Central memory CD8-positive, alpha-beta T cell (primary cell): ENCODE measurements at places on chromosomes 12 and 14.

DNA sequence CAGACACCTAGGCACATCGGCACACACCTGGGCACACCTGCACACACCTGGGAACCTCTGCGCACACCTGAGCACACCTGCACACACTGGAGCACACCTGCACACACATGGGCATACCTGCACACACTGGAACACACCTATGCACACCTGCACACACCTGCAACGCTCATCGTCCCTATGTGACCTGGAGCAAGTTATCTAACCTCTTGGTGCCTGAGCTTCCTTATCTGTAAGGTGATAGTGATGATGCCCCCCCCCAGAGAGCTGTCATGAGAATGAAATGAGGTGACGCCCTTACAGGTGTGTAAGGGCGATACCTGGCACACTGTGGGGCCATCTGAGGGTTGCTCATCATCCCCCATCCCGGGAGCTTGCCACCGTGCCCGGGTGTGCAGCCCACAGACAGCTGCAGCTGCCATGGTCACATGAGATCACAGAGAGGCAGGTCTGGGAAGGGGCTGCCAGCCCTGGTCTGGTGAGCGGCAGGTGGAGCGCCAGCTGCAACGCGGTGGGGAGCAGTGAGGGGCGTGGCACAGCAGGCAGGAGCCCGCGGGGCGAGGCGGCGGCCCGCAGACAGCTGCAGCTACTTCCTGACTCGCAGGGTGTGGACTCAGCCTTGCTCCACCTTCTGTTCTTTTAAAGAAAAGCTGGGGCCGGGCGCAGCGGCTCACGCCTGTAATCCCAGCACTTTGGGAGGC lies 59.9 kb upstream of the FBRSL1 start:
- DNase-seq: peak; percentile 31

DNA sequence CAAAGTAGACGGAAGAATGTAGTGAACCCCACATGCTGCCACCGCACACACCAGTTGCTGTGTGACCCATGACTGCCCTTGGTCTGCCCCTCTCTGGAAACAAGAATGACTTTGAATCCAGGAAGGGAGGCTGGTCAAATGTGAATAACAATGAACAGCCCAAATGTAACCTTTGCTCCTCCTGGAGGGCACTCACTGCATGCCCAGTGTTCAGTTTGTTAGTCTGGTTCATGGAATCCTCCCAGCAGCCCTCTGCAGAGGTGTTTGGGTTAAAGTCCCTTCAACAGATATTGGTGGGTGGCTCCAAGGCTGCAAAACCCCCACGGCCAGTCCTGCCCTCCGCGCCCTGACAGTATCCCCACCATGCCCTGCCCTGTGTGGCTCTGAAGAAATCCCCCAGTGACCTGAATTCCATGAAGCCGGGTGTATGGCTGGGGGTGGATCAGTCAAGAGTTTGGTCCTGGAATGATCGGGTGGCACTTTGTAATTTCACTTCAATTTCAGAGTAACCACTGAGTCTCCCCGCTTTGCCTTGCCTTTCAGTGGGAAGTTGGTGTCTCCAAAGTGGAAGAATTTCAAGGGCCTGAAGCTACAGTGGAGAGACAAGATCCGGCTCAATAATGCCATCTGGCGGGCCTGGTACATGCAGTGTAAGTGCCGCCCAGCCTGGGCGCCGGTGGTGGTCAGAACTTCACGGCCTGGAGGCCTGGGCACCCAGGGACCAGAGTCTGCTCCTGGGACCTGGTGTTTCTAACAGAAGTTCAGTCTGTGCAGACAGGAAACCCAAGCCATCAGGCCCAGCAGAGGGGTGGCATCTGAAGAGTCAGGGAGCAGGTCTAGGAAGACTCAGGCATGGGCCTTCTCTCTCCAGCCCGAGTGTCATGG lies 47.1 kb downstream of the IL31 start:
- DNase-seq: no peak

DNA sequence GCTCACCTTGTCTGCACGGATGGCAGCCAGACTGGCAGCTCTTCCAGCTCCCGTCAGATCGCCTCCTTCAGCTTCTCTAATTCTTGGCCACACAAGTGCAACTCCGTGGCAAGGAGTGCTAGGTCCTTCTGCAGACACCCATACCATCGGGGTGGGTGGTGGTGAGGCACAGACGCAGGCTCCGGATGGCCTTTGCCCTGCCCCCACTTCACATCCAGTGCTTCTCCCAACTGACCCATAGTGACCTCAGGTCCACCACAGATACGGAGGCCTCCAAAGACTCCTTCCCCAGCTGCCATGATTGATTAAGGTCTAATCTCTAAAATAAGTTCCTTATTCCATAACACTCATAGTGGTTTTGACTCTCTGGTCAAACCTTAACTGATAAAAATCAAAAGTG lies 19.9 kb upstream of the CD27 start:
- no peak for DNase-seq

DNA sequence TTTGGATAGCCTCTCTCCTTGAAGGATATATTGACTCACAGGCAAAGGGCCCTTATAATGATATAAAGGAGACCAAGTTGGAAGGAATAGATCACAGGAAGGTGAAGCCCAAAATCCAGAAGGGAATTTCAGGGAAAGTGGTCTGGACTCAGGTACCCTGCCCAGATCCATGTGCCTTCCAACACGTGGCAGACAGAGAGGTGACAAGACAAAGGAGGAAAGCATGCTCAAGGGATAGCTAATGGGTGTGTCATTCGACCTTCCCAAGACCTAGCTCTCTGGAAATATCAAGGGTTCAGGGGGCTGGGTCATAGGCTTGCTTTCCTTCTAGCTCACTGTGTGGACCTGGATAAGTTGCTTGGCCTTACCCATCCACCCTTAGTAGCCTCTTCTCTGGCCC lies 214.3 kb downstream of the ZFP36L1 start:
- no peak for DNase-seq

- DNase-seq: no peak
Measured at GRCh38 chr12:5396541-5396940, 35.4 kb upstream of the NTF3 start.

DNA sequence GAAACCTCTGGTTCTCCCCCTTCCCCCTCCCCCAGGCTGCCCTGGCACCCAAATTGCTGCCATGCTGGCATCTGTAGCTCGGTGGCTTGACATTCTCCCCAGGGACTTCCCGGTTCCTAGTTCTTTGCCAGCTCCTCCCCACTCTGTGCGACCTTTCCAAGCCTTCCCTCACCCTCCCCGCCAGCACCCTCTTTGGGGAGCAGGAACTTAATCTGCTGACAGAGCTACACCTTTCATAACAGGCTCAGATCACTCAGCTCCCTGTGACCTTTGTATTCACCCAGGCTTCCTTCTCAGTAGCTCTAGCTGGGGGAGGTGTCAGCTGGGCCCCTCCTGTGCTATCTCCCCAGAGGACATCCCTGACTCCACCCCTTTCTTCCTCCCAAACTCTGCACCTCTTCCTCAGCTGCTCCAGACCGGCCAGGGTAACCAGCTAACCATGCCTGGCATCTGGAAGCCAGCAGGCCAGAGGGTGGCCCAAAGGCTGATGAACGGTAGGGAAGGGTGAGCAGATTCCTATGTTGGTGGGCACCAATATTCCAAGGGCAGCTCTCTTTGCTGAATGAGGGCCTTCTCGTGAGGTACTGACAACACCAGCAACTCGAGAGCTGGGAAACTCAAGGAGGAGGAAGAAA lies 1.8 kb upstream of the COX14 start:
- no peak for DNase-seq

DNA sequence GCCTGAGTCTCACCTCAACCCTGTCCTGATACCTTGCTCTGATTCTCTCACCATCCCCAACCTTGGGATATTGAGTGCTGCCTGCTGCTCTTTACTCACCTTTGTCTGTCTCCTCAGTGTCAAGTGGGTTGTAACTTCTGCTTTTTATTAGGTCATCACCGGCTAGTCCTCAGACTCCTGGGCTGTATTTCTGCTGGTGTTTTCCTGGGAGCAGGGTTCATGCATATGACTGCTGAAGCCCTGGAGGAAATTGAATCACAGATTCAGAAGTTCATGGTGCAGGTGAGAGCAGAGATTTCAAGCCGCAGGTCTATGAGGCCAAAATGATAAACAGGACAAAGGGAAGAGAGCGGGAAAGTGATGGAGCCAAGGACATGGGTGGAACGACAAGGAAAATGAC lies 498 bp downstream of the SLC39A2 start:
- no peak for DNase-seq

DNA sequence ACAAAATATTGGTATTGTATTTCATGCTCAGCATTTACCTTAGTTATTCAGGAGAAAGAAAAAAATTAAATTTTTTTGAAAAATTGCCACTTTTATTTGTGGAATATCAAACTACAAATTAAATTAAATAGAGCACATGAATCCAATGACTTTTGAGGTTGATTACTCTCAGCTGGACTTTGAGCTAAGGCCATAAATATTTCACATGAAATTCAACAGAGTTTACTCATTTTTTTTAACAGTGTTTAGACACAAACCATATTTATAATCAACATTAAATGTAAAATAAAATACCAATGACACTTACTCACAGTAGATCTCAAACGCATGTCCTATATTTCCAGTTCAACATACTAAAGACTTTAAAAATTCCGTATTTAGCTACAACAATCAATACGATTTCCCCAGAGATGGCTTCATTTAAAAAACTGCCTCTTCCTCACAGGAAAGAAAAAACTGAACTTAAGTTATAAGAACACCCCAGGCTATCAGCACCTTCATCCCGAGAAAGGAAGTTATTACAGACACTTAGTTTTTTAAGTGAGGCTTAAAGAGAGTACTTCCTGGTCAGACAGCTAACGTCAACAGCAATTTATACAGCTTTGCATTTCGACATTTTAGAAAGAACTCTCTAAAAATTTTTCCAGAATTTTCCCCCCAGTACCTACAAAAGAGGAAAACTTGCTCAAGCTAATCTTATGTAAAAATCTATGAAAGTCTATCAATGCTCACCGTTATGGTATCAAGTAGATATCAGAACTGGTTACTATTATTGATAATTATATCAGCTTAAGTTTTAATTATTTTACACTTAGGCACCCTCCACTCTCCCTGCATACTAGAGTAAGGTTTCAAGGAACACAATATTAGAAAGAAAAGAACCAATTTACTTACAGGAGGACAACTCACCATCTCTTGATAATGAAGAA lies 13.8 kb downstream of the TAOK3 start:
- DNase-seq: no peak
